ENCODE measurements at places on chromosomes 7 and 10. TPM values are rescaled to one million over a fixed set of nuclear protein-coding genes. Genes with fewer than 3 reads are reported as not detected.

Gene NEURL1
- 19.8 TPM for total RNA-seq

DNA sequence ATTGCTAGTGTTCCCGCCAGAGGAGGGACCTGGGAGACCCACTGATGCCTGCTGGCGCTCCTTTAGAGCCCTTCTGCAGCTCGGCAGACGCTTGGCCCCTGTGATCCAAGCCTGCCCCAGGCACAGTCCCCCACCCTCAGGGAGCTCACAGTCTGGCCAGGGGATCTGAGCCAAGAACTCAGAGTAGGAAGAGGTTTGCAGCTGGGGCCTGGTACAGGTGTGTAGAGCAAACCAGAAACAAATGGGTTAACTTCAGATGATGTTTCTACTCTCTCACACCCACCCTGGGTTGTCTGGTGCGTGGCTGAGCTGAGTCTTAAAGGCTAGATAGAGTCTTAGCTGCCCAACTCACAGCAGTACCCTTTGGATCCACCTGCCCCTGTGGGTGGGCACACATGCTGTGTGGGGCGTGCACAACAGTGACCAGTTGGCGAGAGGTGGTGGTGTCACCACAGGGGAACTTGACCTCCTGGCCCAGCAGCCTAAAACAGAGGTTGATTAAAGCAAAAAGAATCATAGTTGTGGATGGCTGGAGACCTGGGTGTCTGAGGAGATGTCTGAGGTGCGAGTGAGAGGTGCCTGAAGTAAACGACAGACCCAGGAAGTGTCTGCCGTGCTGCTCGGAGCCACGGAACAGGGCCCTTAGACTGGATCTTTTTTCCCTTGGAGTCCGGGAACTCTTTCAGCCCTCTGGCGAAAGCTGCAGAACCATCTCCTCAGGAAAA is 31.2 kb upstream of the SRGN start:
- H3K27me3 ChIP-seq: peaks cover 2% of the 10 kb centered on the region
- DNase-seq: no peak
- no peak overlapping the region for H3K4me3 ChIP-seq
- peaks cover 22% of the 10 kb centered on the region for H3K4me1 ChIP-seq
- peak overlapping the region; percentile 67 for H3K27ac ChIP-seq
- no peaks in the 10 kb centered on the region for H3K36me3 ChIP-seq

- H3K36me3 ChIP-seq: peaks cover 21% of the 10 kb centered on the region
- peak; percentile 9 for DNase-seq
- no peak overlapping the region for H3K4me3 ChIP-seq
- H3K27me3 ChIP-seq: no peaks in the 10 kb centered on the region
Observed at GRCh38 chr7:131431289-131431688, 103.6 kb downstream of the MKLN1 start.

- no peak for DNase-seq
- H3K36me3 ChIP-seq: no peaks in the 10 kb centered on the region
- no peaks in the 10 kb centered on the region for H3K4me1 ChIP-seq
- no peak overlapping the region for H3K27ac ChIP-seq
- H3K27me3 ChIP-seq: no peaks in the 10 kb centered on the region
- no peak overlapping the region for H3K4me3 ChIP-seq
Observed at GRCh38 chr7:4345004-4345403, 337.1 kb upstream of the FOXK1 start.

DNA sequence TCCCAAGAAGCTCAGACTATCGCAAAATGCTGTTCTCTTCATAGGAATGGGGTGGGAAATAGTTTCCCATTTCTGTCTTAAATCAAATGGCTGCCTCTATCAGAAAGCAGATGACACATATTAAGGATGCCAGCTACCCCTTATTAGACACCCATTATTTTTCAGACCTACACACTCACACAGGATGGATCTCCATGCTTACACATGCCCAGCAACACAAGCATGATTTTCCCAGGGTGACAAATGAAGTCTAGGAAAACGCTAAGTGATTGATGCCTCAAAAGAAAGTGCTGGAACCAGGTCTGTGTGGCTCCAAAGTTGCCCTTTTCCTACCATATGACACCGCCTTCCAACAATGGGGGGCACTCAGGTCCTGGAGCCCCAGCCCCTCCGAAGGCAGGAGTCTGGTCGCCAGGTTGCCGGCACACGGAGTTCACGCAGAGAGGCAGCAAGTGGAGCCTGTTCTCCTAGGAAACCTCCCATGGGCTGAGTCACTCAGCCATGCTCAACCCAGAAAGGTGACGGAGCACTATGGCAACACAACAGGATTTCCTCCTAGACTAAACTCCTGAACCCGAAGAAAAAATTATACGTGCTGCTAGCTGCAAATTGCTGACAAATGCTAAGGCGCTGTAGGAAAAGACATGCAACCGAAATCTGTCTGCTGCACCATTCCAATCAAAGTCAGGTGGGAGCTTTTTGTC is 19.8 kb downstream of the VOPP1 start:
- DNase-seq: peak; percentile 60
- H3K4me1 ChIP-seq: peaks cover 8% of the 10 kb centered on the region
- H3K27ac ChIP-seq: no peak overlapping the region
- peaks cover 4% of the 10 kb centered on the region for H3K36me3 ChIP-seq
- H3K27me3 ChIP-seq: no peaks in the 10 kb centered on the region
- no peak overlapping the region for H3K4me3 ChIP-seq

DNA sequence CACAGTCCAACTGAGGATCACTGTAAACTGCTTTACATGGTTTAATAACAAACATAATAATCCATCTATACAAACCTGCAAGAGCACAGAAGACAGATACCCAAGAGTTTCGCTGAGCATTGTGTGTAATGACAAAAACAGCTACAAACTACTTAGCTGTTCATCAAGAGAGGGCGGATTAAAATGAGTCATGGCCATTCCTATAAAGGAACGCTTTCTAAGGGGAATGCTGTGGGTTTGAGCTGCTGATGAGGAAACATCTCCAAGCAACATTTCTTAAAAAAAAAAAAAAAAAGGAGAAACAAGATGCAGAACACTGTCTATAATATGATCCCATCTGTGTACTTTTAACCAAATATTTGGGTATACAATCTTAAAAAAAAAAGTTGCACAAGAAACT is 33.8 kb downstream of the VOPP1 start:
- no peak overlapping the region for H3K27ac ChIP-seq
- peaks cover 24% of the 10 kb centered on the region for H3K4me1 ChIP-seq
- no peaks in the 10 kb centered on the region for H3K36me3 ChIP-seq
- no peaks in the 10 kb centered on the region for H3K27me3 ChIP-seq
- peak; percentile 41 for DNase-seq
